ENCODE measurements at places on chromosomes 4 and X.

- DNase-seq: peak; percentile 83
Measured at GRCh38 chrX:154546354-154547244, at the start of gene G6PD. Gene G6PD (minus strand): TSS chrX:154546846. CDS start chrX:154546155, 691 bp downstream.

GRCh38 chr4:169620880-169621248, 486 bp downstream of the CLCN3 start:
- peak; percentile 43 for DNase-seq

DNA sequence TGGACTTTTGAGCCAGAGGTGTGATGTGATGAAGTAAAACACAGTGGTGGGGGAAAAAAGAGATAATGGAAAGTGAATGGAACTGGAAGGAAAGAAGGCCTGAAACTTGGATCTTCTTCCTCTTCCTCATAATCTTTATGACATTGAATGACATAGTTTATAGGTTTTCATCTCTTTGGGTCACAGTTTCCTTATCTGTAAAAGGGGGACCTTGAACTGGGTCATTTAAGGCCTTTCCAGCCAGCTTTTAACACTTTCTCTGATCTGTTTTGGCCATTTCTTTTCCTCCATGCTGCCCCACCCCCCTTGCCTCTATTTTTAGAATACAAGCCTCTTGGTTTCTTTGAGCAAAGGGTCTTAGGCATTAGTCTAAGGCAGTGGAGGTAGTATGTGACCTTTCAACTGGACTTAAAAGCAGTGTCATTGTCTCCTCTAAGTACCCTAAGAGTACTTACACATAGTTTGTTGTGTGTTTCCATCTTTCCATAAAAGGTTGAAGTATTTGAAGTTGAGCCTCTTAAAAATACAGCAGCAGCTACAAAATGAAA, 7.8 kb downstream of the CPEB2 start:
- no peak for DNase-seq

DNA sequence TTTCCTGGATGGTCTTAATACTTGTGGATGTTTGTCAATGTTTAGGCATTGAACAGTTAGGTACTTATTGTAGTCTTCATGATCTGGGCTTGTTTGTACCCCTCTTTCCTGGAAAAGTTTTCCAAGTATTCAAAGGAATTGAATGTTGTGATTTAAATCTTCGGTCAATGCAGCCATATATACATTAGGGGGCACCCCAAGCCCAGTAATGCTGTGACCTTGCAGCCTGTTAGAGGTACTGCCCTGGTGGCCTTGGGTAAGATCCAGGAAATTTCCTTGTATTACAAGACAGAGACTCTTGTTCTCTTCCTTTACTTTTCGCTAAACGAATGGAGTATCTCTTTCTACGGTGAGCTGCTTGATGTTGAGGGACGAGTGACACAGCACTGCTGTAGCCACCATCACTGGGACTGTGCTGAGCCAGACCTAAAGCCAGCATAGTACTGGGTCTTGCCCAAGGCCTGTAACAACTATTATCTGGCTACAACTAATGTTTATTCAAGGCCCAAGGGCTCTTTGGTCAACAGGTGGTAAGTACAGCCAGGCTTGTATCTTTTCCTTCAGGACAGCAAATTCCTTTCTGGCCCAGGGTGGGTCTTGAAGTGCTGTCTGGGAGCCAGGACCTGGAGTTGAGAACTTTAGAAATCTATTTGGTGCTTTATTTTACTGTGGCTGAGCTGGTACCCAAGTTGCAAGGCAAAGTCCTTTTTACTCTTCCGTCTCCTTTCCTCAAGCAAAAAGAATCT, 118.3 kb upstream of the ATOH1 start:
- no peak for DNase-seq

DNA sequence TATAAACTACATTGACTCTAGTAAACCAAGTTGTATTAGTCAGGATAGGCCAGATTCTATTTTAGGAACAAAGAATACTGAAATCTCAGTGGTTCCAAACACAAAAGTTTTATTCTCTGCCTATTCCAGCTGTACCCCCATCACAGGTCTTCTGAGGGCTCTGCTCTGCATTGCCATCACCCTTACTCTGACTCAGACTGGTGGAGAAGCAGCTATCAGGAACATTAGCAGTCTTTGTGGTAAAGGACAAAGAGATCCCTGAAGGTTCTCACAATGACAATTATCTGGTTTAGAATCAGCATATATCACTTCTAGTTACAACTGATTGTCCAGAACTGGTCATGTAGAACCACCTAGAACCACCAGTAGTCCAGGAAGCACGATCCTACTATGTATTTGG, 251.1 kb downstream of the GLUD2 start:
- no peak for DNase-seq

- DNase-seq: no peak
Measured at GRCh38 chrX:15718283-15718970, 19.6 kb upstream of the CA5B start.

DNA sequence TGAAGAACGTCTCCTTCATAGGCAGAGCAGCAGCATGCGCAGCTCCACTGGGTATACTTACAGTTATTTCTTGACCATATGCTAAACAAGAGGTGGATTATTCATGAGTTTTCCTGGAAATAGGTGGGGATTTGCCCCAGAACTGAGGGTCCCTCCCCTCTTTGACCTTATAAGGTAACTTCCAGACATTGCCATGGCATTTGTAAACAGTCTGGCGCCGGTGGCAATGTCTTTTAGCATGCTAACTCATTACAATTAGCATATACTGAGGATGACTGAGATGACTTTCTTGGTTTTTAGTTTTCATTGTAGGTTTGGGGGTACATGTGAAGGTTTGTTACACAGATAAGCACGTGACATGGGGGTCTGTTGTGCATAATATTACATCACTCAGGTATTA, 97.3 kb downstream of the MTNR1A start:
- no peak for DNase-seq

DNA sequence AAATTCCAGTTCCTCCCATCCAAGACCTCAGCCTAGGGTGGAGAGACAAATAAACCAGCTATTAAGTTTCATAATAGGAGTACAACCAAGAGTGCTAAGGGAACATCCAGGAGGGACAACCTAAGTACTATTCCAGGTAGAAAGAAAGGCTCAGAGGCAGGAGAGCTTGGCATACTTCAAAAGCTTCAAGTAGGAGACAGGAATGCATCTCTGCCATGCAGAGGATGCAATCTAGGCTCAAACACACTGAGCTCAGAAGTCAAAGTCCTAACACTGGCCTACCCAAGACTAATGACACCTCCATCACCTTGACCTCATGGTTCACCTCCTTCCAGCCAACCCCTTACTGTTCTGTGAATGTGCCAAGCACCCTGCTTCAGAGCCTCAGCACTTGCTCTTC, 8.1 kb downstream of the WDFY3 start:
- no peak for DNase-seq

Measured in stimulated activated CD8-positive, alpha-beta memory T cell treated with anti-CD3 and anti-CD28 coated beads, Interleukin-4, amount 100 ng/mL, for 48 hours (primary cell).